ENCODE measurements at places on chromosomes 3 and 15.

- no peak for DNase-seq
Observed at GRCh38 chr3:104291878-104292277, 1074.8 kb upstream of the ALCAM start.

GRCh38 chr15:90037961-90038631 lies 37.0 kb downstream of the ZNF710 start:
- DNase-seq: no peak

DNA sequence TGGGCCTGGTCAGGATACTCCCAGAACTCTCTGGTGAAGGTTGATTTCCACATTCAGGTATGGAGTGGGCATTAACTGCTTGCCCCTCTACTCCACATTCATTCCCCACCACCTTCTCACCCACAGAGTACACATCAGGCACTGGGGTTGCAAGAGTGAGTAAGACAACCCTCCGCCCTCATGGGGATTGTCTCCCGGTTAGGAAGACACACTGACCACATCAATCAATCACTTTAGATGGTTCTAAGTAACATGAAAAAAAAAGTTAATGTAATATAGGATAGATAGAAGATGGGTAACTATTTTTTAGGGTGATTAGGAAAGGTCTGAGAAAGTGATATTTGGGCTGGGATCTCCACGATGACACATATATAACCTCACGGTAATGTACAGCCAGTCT lies 116.0 kb upstream of the NEO1 start:
- DNase-seq: no peak

DNA sequence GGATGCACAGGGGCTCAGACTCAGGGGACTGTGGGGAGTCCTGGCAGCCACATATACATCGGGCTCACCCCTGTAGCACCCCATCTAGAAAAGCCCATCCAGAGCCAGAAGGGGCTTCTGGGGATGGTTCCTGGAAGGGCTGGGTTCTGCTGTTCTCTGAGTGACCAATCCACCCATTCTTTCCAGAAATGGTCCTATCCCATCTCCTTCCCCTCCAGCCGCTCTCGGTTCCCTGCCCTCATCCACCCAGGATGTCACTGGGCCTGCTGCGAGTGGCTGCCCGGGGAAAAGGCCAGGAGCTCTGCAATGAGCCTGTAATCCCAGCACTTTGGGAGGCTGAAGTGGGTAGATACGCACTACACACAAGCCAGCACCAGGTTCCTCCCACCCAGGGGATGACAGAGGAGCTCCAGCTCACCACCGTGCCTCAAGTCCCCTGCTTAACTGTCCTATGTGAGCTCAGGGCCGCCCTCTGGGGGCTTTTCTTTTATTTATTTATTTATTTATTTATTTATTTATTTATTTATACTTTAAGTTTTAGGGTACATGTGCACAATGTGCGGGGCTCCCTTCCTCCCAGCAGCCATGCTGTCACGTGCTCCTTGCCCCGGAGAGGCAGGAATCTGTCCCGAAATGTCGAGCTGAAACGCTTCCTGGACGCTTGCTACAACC lies 13.6 kb upstream of the CSK start:
- DNase-seq: no peak

DNA sequence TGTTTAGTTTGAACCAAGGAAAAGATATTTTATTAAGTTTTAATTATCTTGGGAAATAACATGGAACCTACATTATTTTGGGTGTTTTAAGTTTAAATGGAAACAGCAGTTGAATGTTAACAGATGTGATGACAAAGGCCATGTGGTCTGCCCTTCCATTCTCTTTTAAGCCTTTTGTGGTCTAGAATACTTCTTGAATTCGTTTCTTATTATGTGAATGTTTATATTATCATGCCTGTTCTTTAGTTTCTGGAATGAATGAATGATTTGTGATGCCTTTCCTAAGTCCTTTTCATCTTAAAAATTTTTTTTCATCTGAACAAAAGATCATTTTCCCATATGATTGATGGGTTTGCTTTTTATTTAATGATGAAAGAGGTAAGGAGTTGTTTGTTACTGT lies 44.6 kb downstream of the SNRK start:
- DNase-seq: no peak

- no peak for DNase-seq
Observed at GRCh38 chr15:89759835-89760234, 8.8 kb upstream of the MESP1 start.

DNA sequence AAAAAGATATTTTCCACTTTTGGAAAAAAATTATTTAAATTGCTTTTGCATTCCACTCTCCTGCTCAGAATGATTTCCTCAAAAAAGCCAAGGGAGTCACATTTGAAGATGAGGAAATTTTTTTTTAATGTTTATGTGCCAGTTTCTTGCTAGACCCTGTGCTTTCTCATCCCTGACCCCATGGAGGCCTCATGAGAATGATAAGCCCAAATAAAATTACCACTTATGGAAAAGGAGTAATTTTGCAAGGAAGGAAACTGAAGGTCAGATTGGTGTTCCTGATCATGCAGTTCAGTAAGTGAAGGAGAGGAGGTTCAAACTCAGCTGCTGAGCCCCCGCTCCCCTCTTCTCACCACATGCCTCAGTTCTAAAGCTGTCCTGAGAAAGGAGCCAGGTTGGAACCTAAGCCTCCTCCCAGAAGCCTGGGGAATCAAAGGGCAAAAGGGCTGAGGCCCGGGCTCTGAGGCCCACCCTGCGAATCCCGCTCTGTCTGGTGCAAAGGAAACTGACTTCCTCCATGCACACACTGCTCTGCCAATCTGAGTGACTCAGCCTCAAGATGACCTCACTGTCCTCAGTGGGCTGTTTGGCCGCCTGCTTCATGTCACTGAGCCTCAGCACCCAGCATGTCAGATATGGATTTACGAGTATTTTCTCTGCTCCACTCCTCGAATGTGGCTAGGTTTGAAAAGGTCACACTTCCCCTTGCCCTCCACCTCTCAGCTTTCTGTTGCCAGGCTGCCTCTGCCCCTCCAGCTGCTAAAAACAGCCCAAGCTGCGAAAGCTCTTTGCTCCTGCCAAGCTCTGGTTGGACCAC lies 56.9 kb upstream of the FLNB start:
- no peak for DNase-seq

DNA sequence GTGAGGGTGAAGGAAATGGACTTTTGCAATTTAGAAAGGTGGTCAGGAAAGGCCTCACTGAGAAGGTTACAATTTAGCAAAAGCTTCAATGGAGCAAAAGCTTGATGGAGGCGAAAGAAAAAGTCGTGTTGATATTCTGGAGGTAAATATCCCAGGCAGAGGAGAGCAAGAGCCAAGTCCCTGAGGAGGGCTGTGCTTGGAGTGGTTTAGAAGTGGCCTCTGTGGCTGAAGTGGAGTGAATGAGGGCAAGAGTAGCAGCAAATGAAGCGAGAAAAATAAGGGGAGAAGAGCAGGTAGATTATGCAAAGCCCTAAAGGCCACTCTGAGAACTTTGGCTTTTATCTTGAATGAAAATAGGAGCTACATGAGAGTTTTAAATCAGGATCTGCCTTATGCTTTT lies 54.1 kb downstream of the GUCA1C start:
- DNase-seq: no peak

DNA sequence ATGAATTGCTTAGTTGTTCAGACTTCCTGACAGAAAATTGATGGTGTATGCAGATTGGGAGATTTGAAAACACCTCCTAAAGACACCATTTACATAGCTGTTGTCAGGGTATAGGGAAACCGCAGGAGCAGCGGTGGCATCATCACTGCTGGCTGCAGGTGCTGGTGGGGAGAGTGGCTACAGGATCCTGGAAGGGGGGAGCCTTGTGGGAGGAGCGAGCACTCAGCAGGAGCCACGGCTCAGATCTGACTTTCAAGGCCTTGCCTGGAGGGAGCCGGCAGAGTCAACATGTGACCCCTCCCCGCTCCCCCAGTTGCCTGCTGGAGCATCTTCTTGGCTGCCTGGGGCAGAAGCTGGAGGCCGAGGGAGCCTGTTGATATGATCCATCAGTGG lies 26.1 kb downstream of the EDEM1 start:
- DNase-seq: no peak

DNA sequence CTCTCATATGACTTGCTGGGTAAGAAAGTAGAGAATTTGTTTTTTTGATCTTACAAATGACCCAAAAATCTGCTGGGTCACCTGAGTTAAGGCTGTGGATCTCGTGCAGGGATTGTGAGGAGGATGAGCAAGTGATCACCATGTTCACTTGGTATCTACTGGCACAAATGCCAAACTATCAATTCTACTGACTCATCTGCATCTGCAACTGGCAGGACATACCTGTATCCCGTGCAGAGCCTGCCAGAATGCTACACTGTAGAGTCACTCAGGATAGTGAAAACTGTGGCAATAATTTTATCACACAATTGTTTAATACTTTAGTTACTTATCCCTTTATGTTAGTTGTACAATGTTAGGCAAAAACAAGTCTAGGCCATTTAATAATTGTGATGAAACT lies 129.6 kb upstream of the PLXND1 start:
- DNase-seq: no peak
